ENCODE measurements at places on chromosomes 1 and 21.
A peak's percentile ranks its signal among the peaks of the same experiment; 100 is the strongest.

GRCh38 chr1:88499671-88500070, 184.4 kb upstream of the PKN2 start:
- DNase-seq = no peak

DNA sequence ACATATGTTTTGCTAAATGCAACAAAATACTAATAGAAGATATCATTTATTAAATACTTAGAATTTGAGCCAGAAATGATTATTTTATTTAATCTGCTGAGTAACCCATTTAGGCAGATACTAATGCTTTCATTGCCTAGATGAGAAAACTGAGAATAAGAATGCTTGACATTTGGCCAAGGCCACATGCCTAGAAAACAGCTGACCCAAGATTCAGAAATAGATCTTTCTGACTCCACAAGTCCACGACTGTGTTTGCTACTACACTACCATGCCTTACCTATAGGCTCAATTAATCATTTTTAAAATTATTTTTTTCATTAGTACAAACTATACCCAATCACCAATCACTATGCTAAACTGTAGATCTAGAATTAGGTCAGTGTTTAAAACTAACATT, 129.7 kb downstream of the ATP1B1 start:
- no peak for DNase-seq

- DNase-seq = no peak
These were observed 41.0 kb downstream of the DEGS1 start for GRCh38 chr1:224223819-224224714.

DNA sequence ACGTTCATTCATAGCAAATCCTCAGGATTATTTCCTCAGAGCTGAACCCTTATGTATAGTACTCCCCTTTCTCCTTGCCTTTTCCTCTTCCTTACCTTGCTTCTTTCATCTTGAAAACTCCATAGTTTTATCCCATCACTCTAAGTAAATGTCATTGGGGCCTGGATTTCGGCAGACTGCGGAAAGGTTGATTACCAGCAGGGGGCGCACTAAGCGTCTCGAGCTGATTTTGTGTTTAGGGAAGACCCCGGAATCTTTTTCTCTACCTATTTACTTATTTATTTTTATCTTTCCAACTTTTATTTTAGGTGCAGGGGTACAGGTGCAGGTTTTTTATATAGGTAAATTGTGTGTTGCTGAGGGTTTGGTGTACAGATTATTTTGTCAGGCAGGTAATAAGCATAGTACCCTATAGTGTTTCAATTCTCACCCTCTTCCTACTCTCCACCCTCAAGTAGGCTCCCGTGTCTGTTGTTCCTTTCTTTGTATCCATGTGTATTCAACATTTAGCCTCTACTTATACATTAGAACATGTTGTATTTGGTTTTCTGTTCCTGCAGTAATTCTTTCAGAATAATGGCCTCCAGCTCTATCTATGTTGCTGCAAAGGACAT, 11.4 kb upstream of the MTARC1 start:
- DNase-seq = peak; percentile 64

DNA sequence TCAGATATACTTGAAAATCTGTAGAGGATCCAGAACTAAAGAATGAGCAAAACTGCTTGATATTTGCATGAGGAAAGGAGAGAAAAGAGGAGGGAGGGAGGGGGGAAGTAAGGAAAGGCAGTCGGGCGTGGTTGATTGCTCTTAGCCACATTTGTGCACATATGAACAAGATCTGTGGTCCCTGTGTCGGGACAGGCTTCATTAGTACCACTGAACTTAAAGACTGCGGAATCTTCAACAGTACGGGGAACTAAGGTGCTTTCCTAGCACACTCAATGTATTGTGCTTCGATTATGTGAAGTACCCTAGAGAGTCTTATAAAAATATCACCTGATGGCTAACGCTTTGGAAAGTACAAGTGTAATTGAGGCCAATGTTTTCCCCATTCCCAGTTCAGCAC, 59.9 kb downstream of the ZBTB18 start:
- no peak for DNase-seq

- DNase-seq = no peak
These were observed 16.2 kb downstream of the LAPTM5 start for GRCh38 chr1:30741239-30741894.

DNA sequence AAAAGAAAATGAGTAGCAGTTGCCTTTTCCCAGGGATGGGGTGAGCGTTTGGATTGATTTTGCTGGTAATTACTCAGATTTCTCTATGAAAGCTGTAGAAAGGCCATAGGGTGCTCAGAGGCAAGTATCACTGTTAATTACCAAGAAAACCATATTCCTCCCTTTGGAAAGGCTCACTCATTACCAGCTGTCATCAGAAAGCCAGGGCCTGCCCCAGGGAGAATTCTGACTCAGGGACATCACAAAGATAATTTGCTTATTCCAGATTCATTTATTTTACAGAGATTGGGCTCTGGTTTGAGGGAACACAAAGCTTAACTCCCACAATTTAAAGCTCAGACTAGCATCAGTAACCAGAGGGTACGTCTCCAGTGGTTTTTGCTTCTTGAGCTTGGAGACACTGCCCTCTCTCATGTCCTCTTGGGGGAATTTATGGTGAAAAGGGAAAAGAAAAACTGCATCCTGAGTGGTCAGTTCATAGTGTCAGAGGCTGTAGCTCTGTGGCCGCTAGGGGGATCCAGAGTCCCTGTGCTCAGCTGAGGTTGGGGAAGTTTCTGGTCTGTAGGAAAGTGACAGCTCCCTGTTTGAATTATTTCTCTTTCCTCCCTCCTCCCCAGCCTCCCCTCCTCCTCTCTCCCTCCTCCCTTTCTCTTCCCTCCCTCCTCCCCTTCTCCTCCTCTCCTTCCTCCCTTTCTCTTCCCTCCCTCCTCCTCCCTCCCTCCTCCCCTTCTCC, 204.3 kb downstream of the KCNJ6 start:
- DNase-seq = peak; percentile 78

DNA sequence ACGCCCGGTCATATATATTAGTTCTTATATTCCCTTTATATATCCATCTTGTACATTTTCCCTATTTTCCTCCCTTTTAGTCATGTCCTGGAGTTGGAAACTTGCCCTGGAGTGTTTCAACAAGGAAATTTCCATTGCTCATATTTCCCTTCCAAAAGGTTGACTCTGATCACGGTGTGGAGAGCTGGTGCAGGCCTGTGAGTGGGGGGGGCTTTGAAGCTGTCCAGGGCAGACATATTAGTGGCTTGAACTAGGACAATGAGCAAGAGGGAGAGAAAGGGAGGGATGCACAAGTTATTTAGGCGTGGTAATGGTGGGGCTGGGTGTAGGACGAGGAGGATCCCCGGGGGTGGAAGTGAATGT, 30.4 kb upstream of the TMEM61 start:
- DNase-seq = no peak

- DNase-seq = no peak
These were observed 9.8 kb upstream of the LINGO4 start for GRCh38 chr1:151814971-151815545.

Measured in activated CD4-positive, alpha-beta T cell treated with anti-CD3 and anti-CD28 coated beads for 36 hours (primary cell).